ENCODE measurements at places on chromosomes 3 and 15.

GRCh38 chr15:33155691-33156420 is 38.7 kb downstream of the FMN1 start:
- no peak for DNase-seq

GRCh38 chr3:68163968-68164367 is 509.6 kb upstream of the SUCLG2 start:
- no peak for DNase-seq

GRCh38 chr3:157840564-157840963 is 265.7 kb downstream of the SHOX2 start:
- DNase-seq, result no peak

- DNase-seq, result no peak
Observed at GRCh38 chr3:197369545-197369944, 71.1 kb upstream of the DLG1 start.

DNA sequence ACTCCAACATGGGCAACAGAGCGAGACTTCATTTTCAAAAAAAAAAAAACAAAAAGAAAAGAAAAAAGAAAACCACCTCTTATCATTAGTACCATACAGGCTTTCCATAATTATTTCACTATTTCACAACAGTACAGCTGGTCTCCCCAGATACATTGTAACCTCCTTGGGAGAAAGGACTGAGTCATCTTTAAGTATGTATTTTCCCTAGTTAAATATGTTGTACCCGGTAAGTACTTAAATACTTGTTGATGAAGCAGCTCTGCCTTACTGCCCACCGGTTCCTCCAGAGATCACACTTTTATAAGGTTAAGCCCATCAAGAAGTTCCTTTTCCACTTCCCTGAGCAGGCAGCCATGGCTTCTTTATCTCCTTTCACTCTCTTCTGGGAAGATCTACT is 789.5 kb upstream of the CFAP20DC start:
- DNase-seq, result no peak

GRCh38 chr3:184481984-184482671 is 79.5 kb upstream of the EPHB3 start:
- no peak for DNase-seq

- no peak for DNase-seq
Observed at GRCh38 chr3:132285620-132285945, 31.6 kb upstream of the ACP3 start.

GRCh38 chr3:140448001-140448400 is 229.9 kb upstream of the TRIM42 start:
- no peak for DNase-seq

- DNase-seq, result no peak
Observed at GRCh38 chr3:45817831-45818522, 21.6 kb upstream of the SLC6A20 start.

GRCh38 chr3:187737368-187738070 is 7.7 kb downstream of the BCL6 start:
- DNase-seq, result peak; percentile 20

DNA sequence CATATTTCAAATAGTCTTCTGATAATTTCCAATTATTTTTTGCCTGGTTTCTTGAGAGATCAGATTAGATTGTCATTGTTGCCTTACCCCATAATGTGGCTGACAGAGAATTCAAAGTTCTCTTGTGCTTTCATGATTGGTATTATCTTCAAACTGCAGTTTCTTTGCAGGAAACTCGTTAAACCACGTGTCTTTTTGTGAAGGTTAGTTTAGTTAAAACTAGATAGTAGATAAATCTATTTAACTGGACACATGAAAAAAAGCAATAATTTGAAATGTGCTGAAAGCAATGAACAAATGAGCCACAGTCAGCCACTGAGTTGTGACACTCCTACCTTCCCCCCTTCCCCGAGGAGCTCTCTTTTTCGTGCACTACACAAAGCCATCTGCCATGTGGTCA is 327.5 kb upstream of the UMPS start:
- no peak for DNase-seq

DNA sequence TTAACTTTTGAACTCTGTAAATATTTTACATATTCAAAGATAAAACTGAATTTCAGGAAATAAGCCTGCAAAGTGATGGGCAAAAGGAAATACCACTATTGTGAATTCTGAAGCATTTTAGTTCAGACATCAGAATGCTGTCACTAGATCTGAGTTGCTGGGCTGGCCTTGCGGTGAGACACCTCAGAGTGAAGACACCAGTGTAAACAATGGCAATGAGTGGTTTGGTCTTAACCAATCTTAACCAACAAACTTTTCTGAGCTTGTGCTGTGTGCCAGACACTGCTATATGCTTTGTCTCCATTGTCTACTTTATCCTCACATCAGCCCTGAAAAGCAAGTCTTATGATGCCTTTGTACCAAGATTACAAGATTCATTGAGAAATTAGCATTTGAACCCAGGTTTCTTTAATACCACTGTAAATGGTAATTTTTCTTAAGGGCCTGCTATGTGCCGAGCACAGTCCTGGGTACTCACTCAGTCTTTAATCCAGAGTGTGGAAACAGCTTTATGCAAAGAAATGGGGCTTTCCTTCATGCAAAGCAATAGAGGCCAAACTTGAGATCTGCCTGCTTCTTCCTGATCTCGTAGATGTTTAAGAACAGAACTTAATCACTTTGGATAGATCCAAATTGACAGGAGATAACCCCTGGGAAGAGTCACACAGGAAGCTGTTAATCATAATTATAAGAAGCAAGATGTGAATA is 55.0 kb downstream of the TMEM39A start:
- DNase-seq, result no peak

DNA sequence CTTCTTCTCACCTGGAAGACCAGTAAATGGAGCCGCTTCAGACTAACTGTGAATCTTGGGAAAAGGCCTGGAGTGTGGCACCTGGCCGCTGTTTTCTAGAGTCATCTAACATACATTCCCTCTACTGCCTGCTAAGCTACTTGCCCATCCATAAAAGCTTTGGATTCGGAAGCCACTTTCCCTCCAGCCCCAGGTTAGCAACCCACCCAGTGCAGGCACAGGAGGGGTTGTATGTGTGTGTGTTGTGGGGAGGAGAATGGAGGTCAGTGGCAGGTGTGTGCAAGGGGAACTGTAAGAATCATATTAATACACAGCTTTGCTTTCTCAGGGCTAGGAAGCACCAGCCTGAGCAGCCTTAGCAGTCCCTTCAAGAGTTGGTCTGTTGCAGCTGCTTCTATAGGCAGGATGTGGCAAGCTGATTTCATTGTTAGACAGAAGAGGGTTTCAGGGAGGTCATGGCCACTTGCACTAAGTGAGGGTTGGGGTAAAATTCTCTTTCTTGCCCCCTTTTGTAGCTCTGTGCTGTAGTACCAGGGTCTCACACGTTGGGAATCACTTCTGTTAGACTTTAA is 8.9 kb downstream of the NSUN3 start:
- DNase-seq, result no peak

GRCh38 chr3:32484436-32484835 is 18.2 kb downstream of the CMTM6 start:
- peak; percentile 54 for DNase-seq

- DNase-seq, result no peak
Observed at GRCh38 chr15:56047354-56047753, 53.9 kb upstream of the NEDD4 start.

DNA sequence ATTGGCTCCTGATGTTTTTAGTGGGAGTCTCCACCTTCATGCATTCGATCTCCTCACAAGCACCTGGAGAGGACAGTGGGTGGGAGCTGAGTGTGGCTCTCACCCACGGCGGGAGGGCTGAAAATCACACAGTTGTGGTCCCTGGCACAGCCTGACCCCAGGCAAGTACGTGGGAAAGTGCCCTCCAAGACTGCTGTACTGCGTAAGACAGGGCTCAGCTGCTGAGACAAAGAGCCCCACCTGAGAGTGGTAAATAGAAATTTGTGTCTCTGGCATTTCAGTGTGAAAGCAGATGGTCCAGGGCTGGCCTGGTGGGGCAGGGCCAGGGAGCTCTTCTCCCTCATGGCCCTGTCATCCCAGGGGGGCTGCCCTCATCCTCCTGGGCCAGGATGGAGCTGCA is 77.4 kb upstream of the IQSEC1 start:
- no peak for DNase-seq

GRCh38 chr3:122331886-122332285 is 6.8 kb downstream of the CSTA start:
- no peak for DNase-seq

GRCh38 chr3:138451595-138452162 is 17.3 kb downstream of the ESYT3 start:
- DNase-seq, result no peak

- no peak for DNase-seq
Observed at GRCh38 chr3:33047842-33048834, 48.8 kb downstream of the GLB1 start.

DNA sequence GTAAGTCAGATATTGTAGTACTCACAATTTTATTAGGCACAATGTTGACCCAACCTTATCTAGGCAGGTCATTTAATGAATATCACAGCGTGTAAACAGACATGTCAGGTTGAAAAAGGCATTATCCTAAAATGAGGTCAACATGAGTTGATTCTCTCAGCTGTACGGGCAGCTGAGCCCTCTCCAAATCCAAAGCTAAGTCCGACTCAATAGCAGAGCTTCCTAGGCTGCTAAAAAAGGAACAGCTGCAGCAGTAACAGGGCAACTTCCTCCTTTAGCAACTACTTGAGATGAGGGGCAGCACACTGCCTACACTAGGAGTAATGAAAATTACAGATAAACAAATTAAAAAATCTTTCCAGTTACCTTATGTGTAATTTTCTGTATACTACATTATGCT is 189.2 kb downstream of the CADM2 start:
- DNase-seq, result peak; percentile 14

GRCh38 chr15:29053006-29053405 is 167.2 kb downstream of the APBA2 start:
- DNase-seq, result no peak

DNA sequence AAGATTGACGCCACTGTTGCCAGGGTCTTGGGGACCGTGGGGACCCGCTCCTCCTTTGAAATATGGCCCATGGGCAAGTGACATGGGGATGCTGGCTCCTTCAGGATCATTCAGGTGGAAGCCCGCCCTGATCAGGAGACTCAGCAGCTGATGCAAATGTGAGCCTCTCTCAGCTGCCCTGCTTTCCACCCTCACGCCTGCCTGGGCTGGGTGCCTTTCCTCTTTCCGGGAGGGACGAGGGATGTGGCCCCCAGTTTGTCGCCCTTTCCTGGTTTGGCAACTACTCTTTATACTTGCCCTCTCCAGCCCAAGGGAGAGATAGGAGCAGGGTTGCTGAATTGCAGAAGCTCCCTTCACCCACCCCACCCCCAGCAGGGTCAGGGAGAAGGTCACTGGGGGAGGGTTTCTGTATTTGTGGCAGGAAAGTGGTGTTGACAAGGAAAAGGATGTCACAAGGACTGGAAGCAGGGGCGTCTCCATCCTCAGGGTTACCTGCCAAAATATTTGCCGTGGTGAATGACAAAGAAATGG is 21.8 kb downstream of the DNASE1L3 start:
- DNase-seq, result no peak

- DNase-seq, result peak; percentile 87
Observed at GRCh38 chr15:68875377-68876116, 54.8 kb upstream of the SPESP1 start.

All from NB4 (cell line).